ENCODE measurements at places on chromosomes 1 and 21.

DNA sequence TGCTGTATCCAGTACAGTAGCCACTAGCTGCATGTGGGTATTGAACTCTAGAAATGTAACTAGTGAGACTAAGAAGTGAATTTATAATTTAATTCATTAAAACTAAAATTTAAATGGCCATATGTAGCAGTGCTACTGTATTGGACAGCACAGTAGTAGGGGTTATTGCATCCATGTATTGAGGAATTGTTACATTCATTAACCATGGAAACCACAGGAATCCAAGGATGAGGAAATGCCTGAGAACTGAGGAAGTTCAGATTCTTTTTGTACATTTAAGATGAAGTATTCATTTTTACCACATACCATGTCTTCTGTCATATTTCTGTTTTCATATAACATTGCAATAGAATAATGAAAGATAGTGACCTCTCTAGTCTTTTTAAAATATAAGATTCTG, 2.6 kb downstream of the MTF2 start:
- no peak for DNase-seq

DNA sequence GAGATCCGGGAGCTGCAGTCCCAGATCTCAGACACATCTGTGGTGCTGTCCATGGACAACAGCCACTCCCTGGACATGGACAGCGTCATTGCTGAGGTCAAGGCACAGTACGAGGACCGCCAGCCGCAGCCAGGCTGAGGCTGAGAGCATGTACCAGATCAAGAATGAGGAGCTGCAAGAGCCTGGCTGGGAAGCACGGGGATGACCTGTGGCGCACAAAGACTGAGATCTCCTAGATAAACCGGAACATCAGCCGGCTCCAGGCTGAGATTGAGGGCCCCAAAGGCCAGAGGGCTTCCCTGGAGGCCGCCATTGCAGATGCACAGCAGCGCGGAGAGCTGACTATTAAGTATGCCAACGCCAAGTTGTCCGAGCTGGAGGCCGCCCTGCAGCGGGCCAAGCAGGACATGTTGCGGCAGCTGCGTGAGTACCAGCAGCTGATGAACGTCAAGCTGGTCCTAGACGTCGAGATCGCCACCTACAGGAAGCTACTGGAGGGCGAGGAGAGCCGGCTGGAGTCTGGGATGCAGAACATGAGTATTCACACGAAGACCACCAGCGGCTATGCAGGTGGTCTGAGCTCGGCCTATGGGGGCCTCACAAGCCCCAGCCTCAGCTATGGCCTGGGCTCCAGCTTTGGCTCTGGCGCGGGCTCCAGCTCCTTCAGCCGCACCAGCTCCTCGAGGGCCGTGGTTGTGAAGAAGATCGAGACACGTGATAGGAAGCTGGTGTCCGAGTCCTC, 25.5 kb downstream of the ETV3L start:
- DNase-seq: no peak

DNA sequence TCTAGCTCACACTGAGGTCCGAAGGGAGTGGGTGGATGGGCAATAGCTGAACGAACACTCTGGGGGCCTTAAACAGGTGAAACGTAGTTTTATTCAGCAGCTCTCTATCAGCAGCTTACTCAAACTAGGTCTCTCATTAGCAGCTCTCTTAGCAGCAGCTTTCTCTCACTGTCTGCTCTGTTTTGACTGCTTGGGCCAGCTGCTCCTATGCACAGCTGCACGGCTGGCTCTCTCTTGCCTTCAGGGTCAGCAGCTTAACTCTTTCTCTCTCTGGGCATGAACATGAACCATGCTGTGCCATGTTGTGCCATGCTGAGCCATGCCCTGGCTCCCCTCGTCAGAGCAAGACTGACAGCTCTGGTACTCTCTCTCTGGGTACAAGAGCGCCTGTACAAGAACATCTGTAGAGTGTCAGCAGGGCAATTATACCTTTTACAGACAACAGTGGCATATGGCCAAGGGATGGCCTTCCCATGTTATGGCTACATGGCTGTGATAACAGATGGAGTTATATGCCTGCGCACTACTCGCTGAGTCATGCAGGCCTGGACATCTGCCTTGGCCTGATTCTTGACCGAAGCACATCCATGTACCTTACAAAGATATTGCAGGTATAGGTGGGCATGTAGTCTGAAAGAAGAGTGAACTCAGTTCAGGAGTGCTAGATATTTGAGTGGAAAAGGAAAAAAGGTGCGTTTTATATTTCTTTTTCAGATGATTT, 152.4 kb downstream of the LEPR start:
- DNase-seq: no peak

- no peak for DNase-seq
These were observed 98.9 kb downstream of the CRB1 start for GRCh38 chr1:197366996-197367395.

GRCh38 chr1:225851805-225852204, 30.4 kb downstream of the TMEM63A start:
- DNase-seq: no peak

DNA sequence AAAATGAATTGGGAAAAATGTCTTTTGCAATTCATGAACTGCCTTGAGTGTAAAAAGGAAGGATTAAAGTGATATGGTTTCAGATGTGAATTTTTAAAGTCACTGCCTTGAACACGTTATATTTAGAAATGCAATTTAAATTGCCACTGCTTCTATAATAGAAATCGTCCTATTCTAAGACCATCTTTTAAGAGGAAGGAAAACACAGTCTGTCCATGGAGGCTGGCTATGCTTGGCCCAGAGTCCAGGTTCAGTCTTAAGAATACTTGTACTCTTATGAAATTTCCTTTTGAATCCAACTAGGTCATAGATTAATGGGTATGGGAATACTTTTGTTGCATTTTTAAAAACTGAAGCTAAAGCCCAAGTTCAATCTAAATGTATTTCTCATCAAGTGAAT, 86.0 kb downstream of the PCNX2 start:
- DNase-seq: no peak

DNA sequence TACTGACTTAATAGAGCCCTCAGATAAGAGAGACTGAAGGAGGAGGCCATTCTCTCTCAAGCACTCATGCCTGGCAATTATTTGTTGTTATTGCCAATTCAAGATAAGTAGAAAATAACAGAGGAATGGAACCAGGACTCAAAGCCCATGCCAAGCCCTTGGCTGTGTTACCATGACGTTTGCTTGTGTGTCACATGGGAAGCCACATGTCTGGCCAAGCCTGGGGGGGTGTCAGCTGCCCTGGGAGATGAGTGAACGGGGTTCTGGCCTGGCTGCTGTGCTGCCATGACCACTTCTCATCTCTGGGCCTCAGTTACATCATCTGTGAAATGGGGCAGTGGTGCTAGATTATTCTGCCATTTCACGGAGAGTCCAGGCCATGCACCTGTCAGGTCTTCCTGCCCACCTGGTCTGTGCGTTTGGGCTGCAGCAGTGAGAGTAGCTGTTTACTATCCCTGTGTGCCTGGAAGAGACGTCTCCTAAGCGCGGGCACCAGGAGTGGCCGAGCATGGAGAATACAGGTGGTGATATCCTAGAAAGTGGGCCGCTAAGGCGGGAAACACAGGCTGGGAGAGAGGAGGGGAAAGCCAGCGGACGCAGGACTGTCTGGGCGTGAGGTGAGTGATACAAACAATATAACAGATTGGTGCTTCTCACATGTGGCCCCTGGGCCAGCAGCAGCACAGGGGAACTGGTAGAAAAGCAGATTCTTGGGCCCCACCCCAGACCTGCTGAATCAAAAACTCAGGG, 67.8 kb downstream of the MAN1C1 start:
- no peak for DNase-seq

- no peak for DNase-seq
These were observed 390.9 kb upstream of the ADGRL2 start for GRCh38 chr1:81409780-81410274.

GRCh38 chr1:188425687-188426086, 1596.9 kb downstream of the PLA2G4A start:
- DNase-seq: no peak

- DNase-seq: no peak
These were observed 2.8 kb downstream of the SLC35D1 start for GRCh38 chr1:67051196-67051595.

DNA sequence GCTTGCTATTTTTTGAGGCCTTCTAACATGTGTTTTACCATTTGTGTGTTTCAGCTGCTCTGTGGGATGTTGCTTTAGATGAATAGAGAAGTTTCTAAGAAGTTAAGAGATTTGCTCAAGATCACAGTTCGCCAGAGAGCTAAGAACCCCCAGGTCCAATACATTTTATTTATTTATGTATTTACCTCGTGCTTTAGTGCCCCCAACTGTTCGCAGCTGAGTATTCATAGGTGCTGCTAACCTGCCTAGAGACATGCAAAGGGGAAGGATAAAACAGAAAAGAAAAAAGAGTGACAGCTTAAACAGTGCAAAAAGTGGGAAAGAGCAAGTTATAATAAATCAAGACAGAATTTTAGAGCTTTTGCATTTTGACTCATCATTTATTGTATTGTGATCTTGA, 31.1 kb downstream of the NFYC start:
- no peak for DNase-seq

All from activated CD4-positive, CD25-positive, alpha-beta regulatory T cell (primary cell).